ENCODE measurements at places on chromosomes 2 and 18.

DNA sequence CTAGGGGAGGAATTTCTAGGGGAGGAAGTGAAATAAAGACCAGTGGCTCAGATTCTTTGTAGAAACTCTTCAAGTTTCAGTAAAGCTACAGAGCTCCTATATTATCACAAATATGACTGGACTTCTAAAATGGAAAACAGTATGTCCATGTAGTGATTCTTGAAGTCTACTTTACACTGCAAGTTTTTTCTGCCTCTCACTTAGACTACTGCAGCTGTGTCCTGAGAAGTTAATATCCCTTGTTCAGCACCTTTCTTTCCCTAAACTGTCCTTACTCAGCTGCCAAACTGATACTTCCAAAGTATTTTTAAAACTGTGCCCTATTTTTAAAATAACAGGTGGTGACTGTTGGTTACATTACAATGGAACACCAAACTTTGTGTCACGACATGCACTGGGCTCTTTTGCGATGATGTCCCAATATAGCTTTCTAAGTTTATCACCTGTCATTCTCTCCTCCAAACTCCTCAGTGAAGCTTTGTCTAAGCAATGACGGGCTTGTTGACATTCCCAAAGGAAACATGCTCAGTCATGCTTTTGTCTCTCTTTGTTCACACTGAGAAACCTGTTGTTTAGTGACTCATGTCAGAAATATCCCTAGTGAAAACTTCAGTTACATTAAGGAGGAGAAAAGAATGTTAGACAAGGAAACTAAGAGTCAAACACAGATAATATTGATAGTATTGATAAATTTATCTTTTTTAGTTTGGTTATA is 341.1 kb downstream of the ARL6IP6 start:
- no peak for DNase-seq

- no peak for DNase-seq
Observed at GRCh38 chr18:10116574-10116973, 202.8 kb downstream of the VAPA start.

DNA sequence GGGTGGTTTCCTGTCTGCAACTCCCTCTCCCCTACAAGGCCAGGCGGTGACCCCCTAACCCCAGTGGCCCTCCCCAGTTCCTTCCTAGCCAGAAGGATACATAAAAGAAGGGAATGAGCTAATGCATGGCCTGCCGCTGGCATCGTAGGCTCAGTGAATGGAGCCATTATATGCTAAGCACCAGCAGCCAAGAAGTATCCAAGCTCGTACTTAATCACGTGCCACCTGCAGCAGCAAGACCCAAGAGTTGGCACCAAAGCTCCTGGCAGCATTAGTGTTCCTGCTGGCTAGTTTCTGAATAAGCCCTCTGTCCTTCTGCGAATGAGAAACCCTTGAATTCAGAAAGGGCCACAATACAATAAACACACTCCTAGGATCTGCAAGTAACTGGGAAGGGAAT is 4.3 kb downstream of the DBI start:
- DNase-seq: peak; percentile 87

GRCh38 chr2:191657977-191658376 is 20.0 kb upstream of the NABP1 start:
- DNase-seq: no peak

GRCh38 chr2:239278941-239279365 is 121.9 kb downstream of the HDAC4 start:
- no peak for DNase-seq

DNA sequence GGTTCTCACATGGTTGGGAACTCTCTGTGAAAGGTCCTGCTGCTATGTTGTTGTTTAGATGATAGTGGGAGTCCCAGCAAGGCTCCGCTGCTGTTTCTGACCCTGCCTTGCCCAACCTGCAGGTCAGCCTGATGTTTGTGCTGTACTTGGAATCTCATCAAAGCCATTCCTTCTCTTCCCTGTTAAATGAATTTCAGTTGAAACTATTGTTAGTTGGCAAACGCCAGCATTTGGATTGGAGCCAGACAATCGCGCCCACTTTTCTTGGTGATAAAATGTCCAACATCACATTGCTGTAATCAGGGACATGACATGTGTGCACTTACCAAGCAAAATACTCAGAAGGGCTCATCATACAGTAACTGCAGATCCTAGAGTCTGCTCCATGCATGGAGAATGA is 12.8 kb upstream of the TWSG1 start:
- DNase-seq: no peak

DNA sequence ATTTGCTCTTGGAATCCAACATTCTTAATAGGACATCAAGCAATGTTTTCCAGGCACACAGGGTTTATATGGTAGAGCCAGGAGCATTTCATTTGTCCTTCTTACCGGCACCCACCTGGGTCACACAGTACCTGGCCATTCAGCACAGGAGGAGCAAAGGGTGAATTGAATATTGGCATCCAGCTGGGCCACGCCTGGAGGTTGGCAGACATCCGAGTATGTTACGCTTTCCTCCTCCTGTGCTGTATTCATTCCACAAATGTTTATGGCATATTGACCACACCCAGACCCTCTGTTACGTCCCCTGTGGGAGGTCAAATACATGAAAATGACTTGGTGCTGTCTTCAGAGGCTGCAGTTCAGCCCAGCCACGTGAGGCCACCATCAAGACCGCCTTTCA is 206.2 kb downstream of the RTP5 start:
- DNase-seq: no peak

DNA sequence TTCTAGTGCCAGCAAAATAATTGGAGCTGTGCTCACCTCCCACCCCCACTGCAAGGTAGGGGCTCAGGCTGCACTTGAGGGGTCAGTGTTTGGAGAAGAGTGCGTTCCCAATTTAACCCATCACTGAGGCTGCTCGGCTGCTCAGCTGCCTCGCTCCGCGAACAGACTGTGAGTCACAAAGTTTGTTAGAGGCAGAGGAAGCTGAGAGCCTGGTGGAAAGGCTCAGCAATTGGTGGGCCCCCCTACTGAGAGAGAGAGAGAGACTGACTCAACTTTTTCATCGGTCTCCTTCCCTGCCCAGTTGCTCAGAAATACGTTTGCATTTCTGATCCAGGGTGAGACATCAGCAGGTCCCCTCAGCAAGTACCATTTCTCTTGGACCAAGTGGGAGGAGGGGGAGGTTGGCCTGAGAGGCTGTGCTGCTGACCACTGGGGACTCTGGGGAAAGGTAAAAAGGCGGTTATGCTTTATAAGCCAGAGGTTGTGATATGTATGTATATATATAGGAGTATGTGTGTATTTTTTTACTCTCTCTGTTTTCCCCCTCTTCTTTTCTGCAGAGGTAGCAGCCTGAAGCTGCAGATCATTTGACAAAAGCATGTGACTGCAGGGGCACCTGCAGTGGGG is 1.5 kb downstream of the EFR3B start:
- DNase-seq: peak; percentile 25

Measured in brain (organoid and tissue), 16 donors.